ENCODE measurements at places on chromosomes 13 and 19.

GRCh38 chr13:31116224-31116623 is 45.5 kb downstream of the HSPH1 start:
- no peak for DNase-seq

DNA sequence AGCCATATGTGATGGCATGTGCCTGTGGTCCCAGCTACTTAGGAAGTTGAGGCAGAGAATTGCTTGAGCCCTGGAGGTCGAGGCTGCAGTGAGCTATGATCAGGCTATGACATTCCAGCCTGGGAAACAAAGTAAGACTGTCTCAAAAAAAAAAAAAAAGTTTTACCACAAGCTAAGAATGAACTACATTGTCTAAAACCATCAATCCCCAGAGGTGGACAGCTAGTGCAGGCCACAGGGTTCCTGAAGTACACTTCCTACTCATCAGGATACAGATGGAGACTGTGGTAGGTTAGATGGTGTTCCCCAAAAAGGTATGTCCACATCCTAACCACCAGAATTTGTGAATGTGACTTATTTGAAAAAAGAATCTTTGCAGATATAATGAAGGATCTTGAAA is 63.5 kb upstream of the DOCK9 start:
- DNase-seq = no peak

- no peak for DNase-seq
These were observed 17.9 kb upstream of the TINCR start for GRCh38 chr19:5585461-5586299.

DNA sequence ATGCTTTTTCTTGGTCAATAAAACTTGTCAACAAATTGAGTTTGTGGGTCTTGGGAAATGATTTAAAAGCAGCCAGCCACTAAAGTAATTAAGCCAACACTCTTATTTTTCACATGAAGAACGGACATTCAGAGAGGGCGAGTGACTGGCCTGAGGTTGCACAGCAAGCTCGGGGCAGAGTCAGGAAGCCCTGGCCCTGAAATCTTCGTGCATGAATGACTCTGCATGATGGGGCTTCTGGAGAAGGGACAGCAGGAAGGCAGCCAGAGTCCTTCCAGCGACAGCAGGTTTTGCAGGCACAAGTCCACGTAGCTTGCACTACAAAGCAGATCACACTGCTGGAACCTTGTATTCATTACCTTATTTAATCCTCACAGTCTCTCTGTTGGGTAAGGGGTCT is 232.5 kb downstream of the ZNF536 start:
- no peak for DNase-seq

GRCh38 chr19:24033963-24034342 is 53.0 kb upstream of the ZNF254 start:
- DNase-seq = no peak

- no peak for DNase-seq
These were observed 379 bp downstream of the LRP3 start for GRCh38 chr19:33194532-33194885.
